NAMALWA (cell line): ENCODE measurements at places on chromosomes 13 and 19.

- DNase-seq, result no peak
These were observed 55.0 kb downstream of the GGACT start for GRCh38 chr13:100533588-100534041.

DNA sequence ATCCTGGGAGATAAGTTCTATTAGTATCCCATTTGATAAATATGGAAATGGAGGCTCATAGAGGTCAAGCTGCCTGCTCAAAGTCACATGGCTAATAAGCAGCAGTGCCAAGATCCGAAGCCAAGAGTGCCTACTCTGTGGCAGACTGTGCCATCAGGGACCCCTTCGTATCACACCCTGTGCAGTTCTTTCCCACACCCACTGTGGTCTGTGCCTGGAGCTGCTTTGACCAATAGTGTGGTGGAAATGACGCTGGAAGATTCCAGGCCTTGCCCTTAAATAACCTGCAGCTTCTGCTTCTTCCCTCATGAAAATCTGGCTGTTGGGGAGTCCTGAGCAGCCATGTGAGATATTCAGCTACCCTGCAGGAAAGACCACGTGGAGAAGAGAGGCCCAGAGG lies 10.1 kb downstream of the OPA3 start:
- no peak for DNase-seq

DNA sequence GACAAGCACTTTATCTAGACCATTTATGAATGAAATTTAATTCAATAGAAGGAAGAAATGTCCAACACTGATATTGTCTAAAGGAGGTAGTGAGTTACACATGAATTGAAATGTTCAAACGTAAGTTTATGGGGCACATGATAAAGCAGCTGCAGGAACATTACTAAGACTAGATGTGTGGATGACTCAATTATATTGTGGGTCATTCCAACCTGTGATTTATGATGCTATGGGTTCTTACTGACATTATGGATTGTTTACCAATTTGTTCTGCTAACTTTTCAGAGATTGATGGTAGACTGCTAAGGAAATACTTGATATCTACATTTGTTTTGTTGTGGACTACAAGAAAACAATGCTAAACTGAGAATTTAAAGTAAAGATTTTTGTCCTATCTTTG lies 56.1 kb upstream of the ATXN8OS start:
- DNase-seq, result no peak

- peak; percentile 11 for DNase-seq
These were observed 35.2 kb downstream of the FAM216B start for GRCh38 chr13:42816538-42816937.

DNA sequence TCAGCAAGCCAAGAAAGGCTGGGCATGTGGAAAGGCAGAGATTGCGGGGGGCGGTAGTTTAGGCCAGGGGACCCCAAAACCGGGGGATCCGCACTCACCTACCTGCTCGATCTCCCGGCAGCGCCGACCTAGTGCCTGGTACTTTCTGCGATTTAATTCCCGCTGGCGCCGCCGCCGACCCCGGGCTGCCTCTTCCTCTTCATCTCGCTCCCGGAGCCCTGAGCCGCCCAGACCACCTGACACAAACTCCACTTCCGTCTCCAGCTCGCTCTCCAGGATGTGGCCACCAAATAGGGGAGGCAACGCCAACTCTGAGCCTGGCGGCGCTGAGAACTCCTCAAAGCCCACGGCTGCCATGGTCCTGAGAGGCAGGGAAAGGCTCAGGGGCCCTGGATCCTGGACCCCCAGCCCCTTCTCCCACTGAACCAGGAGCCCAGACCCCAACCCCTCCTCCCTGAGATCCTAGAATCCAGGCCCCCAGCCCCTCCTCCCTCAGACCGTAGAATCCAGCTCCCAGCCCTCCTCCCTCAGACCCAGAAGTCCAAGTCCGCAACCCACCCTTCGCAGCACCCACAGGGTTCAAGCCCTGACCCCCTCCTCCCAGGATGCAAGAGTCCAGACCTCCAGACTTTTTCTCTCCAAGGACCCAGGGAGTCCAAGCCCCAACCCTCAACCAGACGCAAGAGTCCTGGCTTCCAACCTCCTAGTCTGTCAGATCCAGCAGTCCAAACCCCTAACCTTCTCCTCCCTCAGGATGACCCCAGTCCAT lies 933 bp downstream of the TFPT start:
- DNase-seq, result no peak

GRCh38 chr13:113117911-113118260 lies 4.7 kb upstream of the F10 start:
- no peak for DNase-seq

- DNase-seq, result no peak
These were observed 2.4 kb upstream of the ITGBL1 start for GRCh38 chr13:101449790-101450748.

- DNase-seq, result no peak
These were observed 52.0 kb upstream of the RGCC start for GRCh38 chr13:41405367-41405766.

DNA sequence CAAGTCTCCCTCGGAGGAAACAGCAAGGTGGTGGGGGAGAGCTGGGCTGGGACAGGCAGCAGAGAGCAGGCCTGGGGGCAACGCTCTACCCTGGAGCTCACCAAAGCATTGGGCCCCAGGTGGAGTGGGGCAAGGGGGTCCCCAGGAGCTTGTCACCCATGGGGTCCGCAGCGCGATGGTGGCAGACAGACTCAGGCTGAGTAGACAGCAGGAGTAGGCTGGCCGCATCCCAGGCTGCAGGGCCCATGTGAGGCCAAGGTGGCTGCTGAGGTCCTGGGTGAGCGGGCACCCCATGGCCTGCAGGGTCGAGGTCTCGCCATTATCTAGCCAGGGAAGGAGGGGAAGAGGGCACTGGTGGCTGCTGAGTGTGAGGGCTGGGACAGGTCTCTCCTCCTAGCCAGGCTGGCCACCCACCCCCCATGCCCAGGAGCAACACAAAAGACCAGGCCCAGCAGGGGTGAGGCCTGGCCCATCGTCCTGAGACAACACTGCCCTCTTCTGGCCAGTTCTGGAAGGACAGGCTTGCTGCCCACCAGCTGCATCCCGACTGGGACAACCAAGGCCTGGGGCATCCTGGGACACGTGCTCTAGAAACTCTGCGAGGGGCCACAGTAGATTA lies 33.1 kb downstream of the CEBPG start:
- DNase-seq, result peak; percentile 67

DNA sequence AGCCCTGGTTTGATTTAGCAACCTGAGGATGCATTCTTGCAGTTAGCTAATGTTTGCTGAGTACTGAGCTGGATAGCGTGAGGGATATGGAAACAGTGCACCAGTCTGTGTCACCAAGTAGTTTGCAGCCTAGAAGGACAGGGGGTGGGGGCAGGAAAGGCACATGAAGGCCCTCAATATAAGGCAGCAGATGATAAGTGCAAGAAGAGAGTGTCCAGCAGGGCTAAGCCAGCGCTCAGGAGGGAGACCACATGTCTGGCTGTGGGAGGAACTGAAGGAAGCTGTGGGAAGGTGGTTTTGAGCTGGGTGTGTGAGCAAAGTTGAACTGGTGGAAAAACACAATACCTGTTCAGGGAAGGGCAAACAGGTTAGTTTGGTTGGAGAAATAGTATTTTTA lies 1.7 kb downstream of the CXCL17 start:
- DNase-seq, result no peak

DNA sequence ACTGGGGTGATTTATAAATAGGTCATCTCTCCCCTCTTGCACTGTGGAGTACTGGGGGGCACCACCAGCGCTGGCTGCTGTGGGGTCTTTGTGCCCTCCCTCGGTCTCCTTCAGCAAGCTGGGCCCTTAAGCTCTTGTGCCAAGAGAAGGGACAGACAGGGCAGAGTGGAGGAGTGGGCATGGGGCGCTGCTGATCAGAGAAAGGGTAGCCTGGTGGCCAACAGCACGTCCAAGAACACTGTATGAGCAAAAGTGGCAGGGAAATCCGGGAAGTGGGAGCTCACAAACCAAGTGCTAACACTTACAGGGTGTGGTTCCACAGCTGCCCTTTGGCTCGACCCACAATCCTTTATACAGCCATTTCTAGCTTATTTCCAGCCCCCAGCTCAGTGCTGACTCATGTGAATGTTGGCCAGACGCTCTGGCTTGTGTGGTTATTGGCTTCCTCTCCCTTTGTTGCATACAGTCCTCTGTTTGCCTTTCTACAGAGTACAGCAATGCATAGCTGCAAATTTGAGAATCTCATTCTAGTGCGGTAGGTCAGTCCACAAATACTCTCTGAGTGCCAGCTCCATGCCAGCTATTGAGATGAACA lies 298.8 kb downstream of the SHISA2 start:
- DNase-seq, result no peak

- no peak for DNase-seq
These were observed 19.8 kb upstream of the RASA3 start for GRCh38 chr13:114152285-114152645.

DNA sequence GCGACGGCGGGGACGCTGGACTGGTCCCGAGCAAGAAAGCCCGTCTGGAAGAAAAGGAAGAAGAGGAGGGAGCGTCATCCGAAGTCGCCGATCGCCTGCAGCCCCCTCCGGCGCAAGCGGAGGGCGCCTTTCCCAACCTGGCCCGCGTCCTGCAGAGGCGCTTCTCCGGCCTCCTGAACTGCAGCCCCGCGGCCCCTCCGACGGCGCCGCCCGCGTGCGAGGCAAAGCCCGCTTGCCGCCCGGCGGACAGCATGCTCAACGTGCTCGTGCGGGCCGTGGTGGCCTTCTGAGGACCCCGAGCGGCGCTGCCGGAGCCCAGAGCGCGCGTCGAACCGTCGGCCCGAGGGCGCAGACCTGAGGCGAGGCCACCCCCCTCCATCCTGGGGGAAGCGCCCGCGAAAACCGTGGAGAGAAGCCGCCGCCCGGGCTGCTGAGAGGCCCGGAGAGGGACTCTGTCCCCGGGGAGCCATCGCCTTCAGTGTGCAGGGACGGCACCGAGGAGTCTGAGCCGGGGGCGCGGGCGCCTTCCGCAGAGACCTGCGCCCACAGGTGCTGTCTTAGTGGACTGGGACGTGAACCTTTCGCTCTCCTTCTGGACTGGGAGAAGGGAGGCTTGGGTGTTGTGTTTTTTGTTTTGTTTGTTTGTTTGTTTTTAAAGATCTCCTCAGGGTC lies 3.5 kb downstream of the IER2 start:
- no peak for DNase-seq

GRCh38 chr13:54029226-54029625 lies 1000.6 kb downstream of the OLFM4 start:
- DNase-seq, result peak; percentile 88

GRCh38 chr19:1402411-1403070 lies 1.2 kb upstream of the GAMT start:
- no peak for DNase-seq

DNA sequence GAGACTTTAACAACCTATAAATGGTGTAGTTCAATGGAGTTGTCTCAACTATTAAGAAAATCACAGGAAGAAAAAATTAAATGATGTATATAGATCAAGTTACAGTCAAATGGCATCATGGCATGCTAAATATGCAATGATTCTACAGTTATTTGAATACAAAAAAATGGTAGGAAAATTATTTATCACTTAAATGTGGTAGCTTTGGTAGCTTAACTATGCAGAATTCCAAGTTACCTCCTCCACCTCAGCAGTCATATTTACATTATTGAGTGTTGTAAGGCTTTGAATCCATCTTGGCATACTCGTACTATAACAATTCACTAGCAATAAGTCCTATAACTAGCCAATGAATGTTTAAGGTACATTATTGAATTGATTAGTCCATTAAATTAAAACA lies 36.8 kb downstream of the CAB39L start:
- no peak for DNase-seq

DNA sequence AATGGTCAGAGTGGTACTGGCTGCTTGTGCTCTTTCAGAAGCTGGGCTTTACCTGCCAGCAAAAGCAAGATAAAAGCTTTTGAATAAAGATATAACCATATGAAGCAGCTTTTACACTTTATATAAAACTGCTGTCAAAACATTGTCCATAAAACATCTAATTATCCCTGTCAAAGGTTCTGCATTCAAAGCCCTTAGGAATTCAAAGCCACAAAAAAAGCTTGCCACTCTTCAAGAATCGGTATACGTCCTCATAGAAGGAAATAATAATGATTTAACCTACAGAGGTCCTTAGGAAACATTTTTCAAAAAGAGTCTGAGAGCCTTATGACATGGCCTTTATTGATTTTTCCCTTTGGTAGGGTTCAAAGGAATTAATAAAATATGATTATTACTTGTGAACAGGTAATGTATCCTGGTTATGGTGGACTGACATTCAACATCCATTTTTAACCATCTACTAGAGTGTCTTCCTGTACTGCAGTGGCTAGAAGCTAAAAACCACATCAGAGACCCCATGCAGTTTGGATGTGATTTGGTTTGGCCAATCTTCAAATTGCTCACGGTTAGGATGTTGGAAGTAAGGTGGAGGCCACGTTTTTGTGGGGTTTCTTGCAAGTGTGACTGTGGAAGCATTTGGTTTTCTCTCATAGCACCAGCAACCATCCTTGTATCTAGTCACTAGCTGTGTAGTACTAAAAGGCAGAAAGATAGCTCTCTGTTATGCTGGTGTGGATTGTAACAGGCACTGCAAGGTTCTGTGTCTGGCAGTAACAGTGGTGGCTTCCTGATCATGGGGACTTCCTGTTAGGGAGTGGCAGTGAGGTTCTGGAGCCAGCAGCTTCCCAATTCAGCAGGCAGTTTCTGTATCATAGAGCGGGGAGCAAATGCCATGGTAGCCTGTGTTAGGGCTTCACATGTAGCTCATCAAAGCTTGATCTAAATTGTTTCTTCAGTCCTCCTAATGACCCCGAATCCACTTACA lies 441.5 kb downstream of the DIAPH3 start:
- DNase-seq, result no peak

GRCh38 chr13:29497137-29497654 lies 98.3 kb downstream of the SLC7A1 start:
- no peak for DNase-seq

DNA sequence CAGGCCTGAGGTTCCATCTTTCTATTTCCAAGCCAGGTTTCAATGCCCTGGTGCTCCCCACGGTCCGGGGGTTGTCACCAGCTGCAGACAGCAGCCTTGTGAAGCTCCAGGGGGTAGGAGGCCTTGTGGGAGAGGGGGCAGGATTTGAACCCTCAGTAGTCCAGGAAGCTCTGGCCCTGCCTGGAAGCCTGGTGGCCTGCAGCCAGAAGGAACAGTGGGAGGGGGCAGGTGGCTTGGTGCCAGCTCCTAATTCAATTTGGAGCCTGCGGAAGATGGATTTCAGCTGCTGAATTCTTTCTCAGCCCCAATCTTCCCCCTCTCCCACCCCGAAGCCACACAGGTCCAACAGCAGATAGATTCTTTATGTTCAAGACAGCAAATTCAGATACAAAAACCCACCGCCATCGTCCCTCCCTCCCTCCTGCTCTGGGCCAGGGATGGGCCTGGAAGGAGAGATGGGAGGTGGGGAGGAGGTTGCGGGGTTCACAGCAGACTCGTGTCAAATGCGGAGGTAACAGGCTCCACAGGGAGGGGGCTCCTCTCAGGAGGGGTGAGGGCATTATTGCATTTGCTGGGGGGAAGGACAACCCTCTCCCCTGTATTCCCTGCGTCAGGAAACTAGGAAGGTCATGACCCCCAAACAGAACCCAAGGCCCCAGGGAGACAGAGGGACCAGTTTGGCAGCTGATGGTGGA lies 2.4 kb upstream of the PTGER1 start:
- DNase-seq, result no peak

GRCh38 chr13:108087810-108088209 lies 127.5 kb downstream of the LIG4 start:
- no peak for DNase-seq

- no peak for DNase-seq
These were observed 351.5 kb downstream of the KLF12 start for GRCh38 chr13:73782450-73783449.

GRCh38 chr13:44068169-44068568 lies 188.5 kb downstream of the LACC1 start:
- DNase-seq, result no peak

GRCh38 chr13:114071991-114072390 lies 60.4 kb downstream of the RASA3 start:
- no peak for DNase-seq
